Thoracic aorta (tissue), 2 donors: ENCODE measurements at places on chromosomes 2 and 18.

DNA sequence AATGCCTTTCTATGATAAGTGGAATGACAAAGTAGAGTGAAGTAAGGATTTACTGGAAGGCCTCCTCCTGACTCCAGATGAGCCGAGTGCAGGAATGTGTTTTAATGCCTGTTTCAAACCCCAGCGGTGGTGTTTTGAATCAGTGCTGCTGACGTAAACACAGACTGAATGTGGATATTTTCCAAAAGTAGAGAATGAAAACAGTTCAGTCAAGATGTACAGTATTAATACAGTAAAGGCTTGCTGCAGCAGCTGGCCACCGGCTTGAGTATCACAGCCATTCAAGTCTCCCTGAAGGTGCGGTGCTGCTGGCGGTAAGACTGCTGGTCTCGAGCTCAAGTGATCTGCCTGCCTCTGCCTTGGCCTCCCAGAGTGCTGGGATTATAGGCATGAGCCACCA, 46.7 kb downstream of the ARHGAP28 start:
- DNase-seq: no peak

GRCh38 chr2:69693775-69694450, 48.0 kb upstream of the ANXA4 start:
- no peak for DNase-seq

GRCh38 chr2:46431481-46432235, 47.7 kb upstream of the TMEM247 start:
- no peak for DNase-seq

- DNase-seq: no peak
Measured at GRCh38 chr18:75551071-75551470, 123.6 kb upstream of the SMIM21 start.

DNA sequence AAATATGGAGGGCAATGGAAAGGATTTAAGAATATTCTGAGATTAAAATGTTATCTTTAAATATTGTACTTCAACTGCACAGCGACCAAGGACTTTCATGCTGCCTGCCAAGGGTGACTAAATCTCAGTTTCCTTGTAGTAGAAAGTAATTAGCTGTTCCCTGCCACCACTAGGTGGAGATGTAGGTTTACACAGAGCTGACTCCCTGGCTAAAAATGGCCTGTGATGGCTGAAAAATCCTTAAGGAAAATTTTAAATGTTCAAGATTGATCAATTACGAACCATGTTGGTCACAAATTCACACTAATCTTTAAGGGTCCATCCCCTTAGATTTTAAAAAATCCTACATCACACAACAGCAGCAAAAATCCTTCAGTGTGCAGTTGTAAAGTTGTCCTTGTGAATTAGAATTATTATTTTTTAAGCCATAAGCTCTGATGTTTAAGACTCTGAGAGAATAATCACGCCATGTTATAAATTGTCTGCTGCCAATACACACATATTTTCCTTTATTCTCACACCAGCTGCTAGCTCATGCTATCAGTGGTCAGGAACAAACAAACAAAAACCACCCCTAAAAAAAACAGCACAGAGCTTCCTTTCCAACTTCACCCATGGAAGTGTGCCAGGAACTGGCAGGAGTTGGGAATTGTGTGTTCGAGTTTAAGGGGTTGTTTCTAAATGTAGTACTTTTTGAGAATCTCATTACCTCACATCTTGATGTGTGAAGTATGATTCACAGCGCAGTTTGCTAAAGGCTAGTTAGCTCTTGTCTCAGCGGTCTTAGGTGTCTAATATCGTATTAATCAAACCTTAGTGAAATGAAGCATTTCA, 399.8 kb downstream of the TMEM182 start:
- DNase-seq: peak; percentile 5

DNA sequence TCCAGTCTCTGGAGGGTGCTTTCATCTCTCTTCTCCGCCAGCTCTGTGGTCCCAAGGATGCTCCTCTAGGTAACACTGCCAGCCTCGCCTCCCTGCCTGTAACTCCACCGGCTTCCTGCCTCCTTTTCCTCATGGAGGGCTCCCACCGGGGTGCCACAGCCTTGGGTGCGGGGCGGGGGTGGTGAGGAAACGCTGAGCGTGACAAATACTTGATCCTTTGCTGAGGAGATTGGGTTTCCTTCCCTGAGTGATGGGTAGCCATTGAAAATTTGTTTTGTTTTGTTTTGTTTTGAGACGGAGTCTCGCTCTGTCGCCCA, 25.1 kb downstream of the TIMM21 start:
- no peak for DNase-seq

- no peak for DNase-seq
Measured at GRCh38 chr2:26460613-26461031, 17.3 kb downstream of the OTOF start.

- no peak for DNase-seq
Measured at GRCh38 chr2:222862106-222862908, 1.5 kb downstream of the ACSL3 start.
